ENCODE measurements at places on chromosomes 2 and 18. TPM values are rescaled to one million over a fixed set of nuclear protein-coding genes. Genes with fewer than 3 reads are reported as not detected.

DNA sequence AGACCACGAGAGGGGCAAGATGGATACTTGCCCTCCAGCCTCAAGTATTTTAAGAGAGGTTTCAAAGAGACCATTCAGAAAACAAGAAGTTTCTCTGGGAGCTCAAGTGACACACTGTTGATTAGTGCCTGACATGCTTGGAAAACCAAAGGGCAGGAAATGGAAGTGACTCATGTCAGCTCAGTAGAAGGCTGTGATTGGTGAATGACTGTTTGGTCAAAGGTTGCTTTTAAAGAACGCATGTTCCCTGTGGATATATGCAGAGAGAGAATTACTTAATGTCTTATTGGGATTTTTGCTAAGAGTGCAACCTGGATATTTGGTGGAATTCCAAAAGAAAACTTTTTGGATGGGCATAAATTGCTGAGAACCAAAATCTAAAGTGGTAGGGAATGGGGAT lies 549.9 kb downstream of the XIRP2 start:
- no peaks in the 10 kb centered on the region for H3K27me3 ChIP-seq
- DNase-seq = no peak
- H3K4me1 ChIP-seq = no peaks in the 10 kb centered on the region
- no peaks in the 10 kb centered on the region for H3K36me3 ChIP-seq
- H3K27ac ChIP-seq = no peak overlapping the region

DNA sequence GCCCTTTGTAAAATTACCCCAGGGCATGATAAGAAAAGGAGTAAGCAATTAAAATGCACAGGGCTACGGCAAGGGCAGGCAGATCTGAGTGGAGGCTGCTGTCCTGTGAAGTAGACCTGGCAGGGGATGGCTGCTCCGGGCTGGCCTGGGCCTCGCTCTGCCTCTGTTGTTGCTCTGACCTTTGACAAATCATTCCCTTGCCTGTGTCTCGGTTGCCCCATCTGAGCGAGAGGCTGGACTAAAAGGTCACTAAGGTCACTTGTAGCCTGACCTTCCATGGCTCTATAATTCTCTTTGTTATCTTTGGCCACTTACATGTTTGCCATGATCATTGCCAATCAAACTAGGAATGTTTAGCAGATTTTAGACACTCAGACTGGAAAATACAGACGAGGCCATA lies 118.1 kb downstream of the KLHL29 start:
- no peak for DNase-seq
- H3K4me1 ChIP-seq = peaks cover 37% of the 10 kb centered on the region
- no peaks in the 10 kb centered on the region for H3K27me3 ChIP-seq
- H3K4me3 ChIP-seq = no peak overlapping the region

GRCh38 chr2:235901243-235901642 lies 266.9 kb downstream of the GBX2 start:
- DNase-seq = no peak
- H3K4me3 ChIP-seq = no peak overlapping the region
- no peaks in the 10 kb centered on the region for H3K36me3 ChIP-seq
- H3K4me1 ChIP-seq = no peaks in the 10 kb centered on the region
- H3K27me3 ChIP-seq = no peaks in the 10 kb centered on the region
- H3K27ac ChIP-seq = no peak overlapping the region

DNA sequence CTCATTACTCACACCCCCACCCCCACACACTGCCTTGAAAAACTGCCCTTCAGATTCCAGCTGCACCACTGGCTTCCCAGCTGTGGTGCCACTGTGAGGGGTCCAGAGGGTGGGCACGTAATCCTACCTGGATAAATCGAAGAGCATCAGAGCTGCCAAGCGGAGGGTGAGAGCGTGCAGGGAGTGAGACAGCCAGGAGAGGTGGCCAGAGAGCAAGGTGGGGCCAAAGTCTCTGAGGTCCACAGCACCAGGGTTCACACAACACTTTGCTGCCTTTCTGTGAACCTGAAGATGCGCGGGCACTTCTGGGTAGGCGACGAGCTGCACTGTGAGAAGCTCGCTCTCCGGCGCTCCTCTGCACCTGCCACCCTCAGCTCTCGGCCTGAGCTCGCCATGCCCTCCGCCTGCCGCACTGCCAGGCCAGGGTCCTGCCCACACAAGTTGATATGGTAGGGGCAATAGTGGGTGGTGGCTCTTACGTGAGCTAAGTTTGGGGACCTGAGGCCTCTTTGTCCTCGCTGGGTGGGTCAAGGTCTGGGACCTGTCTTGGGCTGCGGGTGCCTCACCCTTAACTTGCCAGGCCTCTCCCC lies 83.9 kb downstream of the MARCO start:
- H3K36me3 ChIP-seq = no peaks in the 10 kb centered on the region
- peak; percentile 61 for DNase-seq
- no peak overlapping the region for H3K4me3 ChIP-seq
- H3K27ac ChIP-seq = no peak overlapping the region
- H3K4me1 ChIP-seq = no peaks in the 10 kb centered on the region

DNA sequence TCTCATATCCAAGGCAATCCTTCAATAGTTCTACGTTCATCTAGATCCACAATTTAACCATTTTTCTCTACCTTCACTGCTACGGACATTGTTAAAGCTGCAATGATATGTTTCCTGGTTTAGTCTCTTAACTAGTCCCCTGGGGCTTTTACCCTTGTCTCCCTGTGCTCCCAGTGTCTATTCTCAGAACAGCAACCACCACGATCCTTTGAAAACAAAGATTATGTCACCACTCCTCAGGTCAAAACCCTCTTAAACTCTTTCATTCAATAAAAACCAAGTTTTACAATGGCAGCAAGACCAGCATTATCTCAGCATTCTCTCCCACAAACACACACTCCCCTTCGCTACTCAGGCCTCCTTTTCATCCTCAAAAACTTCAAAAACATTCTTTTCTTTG lies 298.2 kb upstream of the CHST9 start:
- DNase-seq = no peak
- H3K27me3 ChIP-seq = no peaks in the 10 kb centered on the region
- H3K4me1 ChIP-seq = no peaks in the 10 kb centered on the region
- H3K27ac ChIP-seq = no peak overlapping the region

DNA sequence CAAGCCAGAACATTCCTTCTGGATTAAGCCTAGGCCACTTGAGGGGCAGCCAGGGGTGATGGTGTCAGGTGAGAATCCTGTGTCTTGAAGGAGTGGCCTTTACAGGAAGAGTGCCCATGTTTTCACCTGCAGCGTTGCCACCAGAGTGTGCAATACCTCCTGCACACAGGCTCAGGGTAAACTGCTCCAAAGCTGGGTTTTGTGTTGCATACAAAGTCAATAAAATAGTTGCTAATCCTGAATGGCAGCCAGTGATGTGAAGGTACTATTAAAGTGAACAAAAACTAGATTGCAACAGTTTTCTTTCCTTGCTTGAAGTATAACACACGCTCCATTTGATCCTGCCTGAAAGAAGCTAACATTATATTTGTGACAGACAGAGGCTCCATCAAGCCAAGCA lies 64.4 kb upstream of the NRP2 start:
- DNase-seq = no peak
- no peak overlapping the region for H3K27ac ChIP-seq
- H3K27me3 ChIP-seq = no peaks in the 10 kb centered on the region
- H3K4me1 ChIP-seq = no peaks in the 10 kb centered on the region
- H3K4me3 ChIP-seq = no peak overlapping the region

DNA sequence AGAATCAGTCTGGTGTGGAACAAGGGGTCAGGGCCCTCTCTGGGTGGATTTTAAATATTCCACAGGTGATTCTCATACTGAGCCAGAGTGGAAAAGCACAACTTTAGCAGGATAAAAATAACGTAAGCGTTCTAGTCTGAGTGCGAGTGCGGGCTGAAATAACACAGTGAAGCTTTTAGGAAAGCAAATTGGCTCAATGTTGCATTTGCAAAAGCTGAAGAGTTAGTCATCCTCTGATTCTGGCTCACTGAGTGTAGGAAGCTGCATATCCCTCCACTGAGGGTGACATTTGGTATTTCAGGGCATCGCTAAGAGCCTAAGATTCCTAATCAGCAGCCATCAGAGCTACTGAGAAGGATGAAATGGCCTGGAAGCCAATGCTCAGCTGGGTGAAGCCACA lies 134.7 kb downstream of the RIF1 start:
- H3K27ac ChIP-seq = no peak overlapping the region
- H3K27me3 ChIP-seq = no peaks in the 10 kb centered on the region
- no peak for DNase-seq
- no peaks in the 10 kb centered on the region for H3K36me3 ChIP-seq
- H3K4me1 ChIP-seq = no peaks in the 10 kb centered on the region

GRCh38 chr2:49306925-49307324 lies 152.6 kb upstream of the FSHR start:
- H3K27ac ChIP-seq = no peak overlapping the region
- H3K4me1 ChIP-seq = no peaks in the 10 kb centered on the region
- no peaks in the 10 kb centered on the region for H3K27me3 ChIP-seq
- H3K4me3 ChIP-seq = no peak overlapping the region
- H3K36me3 ChIP-seq = no peaks in the 10 kb centered on the region

- H3K27me3 ChIP-seq = no peaks in the 10 kb centered on the region
- peaks cover 12% of the 10 kb centered on the region for H3K4me1 ChIP-seq
- no peaks in the 10 kb centered on the region for H3K36me3 ChIP-seq
- no peak overlapping the region for H3K27ac ChIP-seq
- no peak for DNase-seq
- no peak overlapping the region for H3K4me3 ChIP-seq
Measured at GRCh38 chr18:74480149-74480651, 16.0 kb upstream of the CNDP2 start.

- H3K27ac ChIP-seq = peak within 1 kb of the TSS; percentile 96
- peaks cover 12% of the 10 kb centered on the region for H3K27me3 ChIP-seq
- peak; percentile 95 for DNase-seq
- no peaks in the 10 kb centered on the region for H3K36me3 ChIP-seq
- H3K4me3 ChIP-seq = peak within 1 kb of the TSS; percentile 92
Measured at GRCh38 chr18:7566567-7567473, at the start of gene PTPRM. TSS of gene PTPRM (plus strand) at chr18:7567316. CDS start at chr18:7567819, 503 bp downstream.

- peak; percentile 76 for DNase-seq
- no peaks in the 10 kb centered on the region for H3K4me1 ChIP-seq
- H3K27me3 ChIP-seq = no peaks in the 10 kb centered on the region
- no peak overlapping the region for H3K27ac ChIP-seq
- no peak overlapping the region for H3K4me3 ChIP-seq
Measured at GRCh38 chr18:58362027-58362575, 266.8 kb downstream of the ALPK2 start.

- no peaks in the 10 kb centered on the region for H3K36me3 ChIP-seq
- H3K27me3 ChIP-seq = no peaks in the 10 kb centered on the region
- H3K27ac ChIP-seq = no peak overlapping the region
- no peak overlapping the region for H3K4me3 ChIP-seq
Measured at GRCh38 chr2:18514526-18515461, 45.7 kb downstream of the RDH14 start.

DNA sequence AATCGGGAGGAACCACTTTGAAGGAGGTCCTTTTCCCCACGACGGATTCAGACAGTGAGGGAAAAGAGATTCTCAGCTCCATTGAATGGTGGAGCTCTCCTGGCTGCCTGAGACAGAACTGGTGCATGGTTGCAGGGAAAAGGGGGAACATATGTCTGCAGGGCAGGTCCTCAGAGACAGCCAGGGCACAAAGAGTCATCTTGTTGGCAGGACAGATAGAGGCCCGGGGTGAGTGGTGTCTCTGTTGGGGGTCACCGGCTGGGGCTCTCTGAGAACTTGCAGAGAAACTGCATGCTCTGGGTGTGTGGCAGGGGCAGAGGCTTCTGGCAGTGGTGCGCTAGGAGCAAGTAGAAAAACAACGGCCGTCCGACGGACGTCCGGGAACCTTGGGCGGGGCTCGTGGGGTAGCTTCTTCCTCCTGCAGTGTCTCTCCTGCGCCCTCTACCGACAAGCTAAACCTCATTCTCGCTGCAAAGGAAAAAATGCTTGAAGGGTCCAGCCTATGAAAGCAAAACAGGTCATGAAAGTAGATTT lies 94.3 kb downstream of the CDCA7 start:
- H3K27me3 ChIP-seq = no peaks in the 10 kb centered on the region
- H3K4me3 ChIP-seq = peak overlapping the region; percentile 25
- H3K27ac ChIP-seq = no peak overlapping the region
- peak; percentile 83 for DNase-seq
- no peaks in the 10 kb centered on the region for H3K4me1 ChIP-seq

GRCh38 chr2:65465857-65466256 lies 33.5 kb upstream of the SPRED2 start:
- H3K27ac ChIP-seq = no peak overlapping the region
- no peaks in the 10 kb centered on the region for H3K27me3 ChIP-seq
- no peak overlapping the region for H3K4me3 ChIP-seq
- no peak for DNase-seq

- H3K4me1 ChIP-seq = no peaks in the 10 kb centered on the region
- no peaks in the 10 kb centered on the region for H3K27me3 ChIP-seq
- H3K27ac ChIP-seq = no peak overlapping the region
- no peaks in the 10 kb centered on the region for H3K36me3 ChIP-seq
- no peak overlapping the region for H3K4me3 ChIP-seq
Measured at GRCh38 chr2:25551316-25551715, 122.1 kb downstream of the DTNB start.

DNA sequence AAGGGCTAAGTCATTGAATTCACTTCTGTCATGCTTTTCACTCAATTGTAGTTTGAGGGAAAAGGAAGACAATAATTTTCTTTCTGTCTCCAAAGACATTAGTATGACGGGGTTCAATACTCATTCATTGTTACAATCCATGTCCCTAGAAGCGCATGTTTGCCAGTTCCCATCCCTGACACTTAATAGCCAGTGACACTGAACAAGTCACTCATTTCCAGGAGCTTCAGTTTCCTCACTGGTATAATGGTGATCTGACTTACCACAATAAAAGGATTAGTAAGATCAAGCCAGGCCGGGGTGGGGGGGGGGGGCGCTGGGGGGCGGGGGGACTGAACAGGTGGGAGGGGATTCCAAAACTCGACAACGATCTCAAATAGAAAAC lies 144.8 kb upstream of the MAP3K20 start:
- no peaks in the 10 kb centered on the region for H3K27me3 ChIP-seq
- DNase-seq = no peak
- H3K4me3 ChIP-seq = no peak overlapping the region
- peaks cover 37% of the 10 kb centered on the region for H3K4me1 ChIP-seq
- peak overlapping the region; percentile 19 for H3K27ac ChIP-seq
- no peaks in the 10 kb centered on the region for H3K36me3 ChIP-seq

- H3K27me3 ChIP-seq = no peaks in the 10 kb centered on the region
- H3K4me1 ChIP-seq = no peaks in the 10 kb centered on the region
- DNase-seq = no peak
- no peak overlapping the region for H3K27ac ChIP-seq
Measured at GRCh38 chr2:101089419-101089818, 61.8 kb downstream of the TBC1D8 start.

GRCh38 chr2:34979148-34979547 lies 1376.4 kb upstream of the CRIM1 start:
- H3K36me3 ChIP-seq = no peaks in the 10 kb centered on the region
- no peak overlapping the region for H3K4me3 ChIP-seq
- DNase-seq = no peak
- no peaks in the 10 kb centered on the region for H3K4me1 ChIP-seq

- no peak for DNase-seq
- no peaks in the 10 kb centered on the region for H3K27me3 ChIP-seq
- H3K4me3 ChIP-seq = no peak overlapping the region
- no peak overlapping the region for H3K27ac ChIP-seq
- no peaks in the 10 kb centered on the region for H3K36me3 ChIP-seq
Measured at GRCh38 chr2:225017713-225018112, 24.6 kb downstream of the DOCK10 start.

Gene SCYGR4
- 1.5 TPM for total RNA-seq

Gene GREB1L
- total RNA-seq = 1.6 TPM

Gene ICOS
- not detected for total RNA-seq

Gene SERPINB4
- total RNA-seq = not detected

Gene ABCA12
- 65.1 TPM for total RNA-seq

Gene MAL
- 10.7 TPM for total RNA-seq

Gene MARS2
- total RNA-seq = 17.3 TPM

Gene FEV
- not detected for total RNA-seq

Gene GKN1
- total RNA-seq = not detected

Gene LCT
- not detected for total RNA-seq

All from suprapubic skin (tissue), 4 donors.